ENCODE measurements at places on chromosomes 7 and 10. TPM values are rescaled to one million over a fixed set of nuclear protein-coding genes. Genes with fewer than 3 reads are reported as not detected.

Gene DPP6
- 37.4 TPM for total RNA-seq

GRCh38 chr10:3363311-3364045 lies 190.9 kb upstream of the PITRM1 start:
- no peak for DNase-seq
- no peaks in the 10 kb centered on the region for H3K36me3 ChIP-seq
- H3K27ac ChIP-seq: no peak overlapping the region
- no peaks in the 10 kb centered on the region for H3K4me1 ChIP-seq
- no peak overlapping the region for H3K4me3 ChIP-seq
- no peaks in the 10 kb centered on the region for H3K27me3 ChIP-seq

DNA sequence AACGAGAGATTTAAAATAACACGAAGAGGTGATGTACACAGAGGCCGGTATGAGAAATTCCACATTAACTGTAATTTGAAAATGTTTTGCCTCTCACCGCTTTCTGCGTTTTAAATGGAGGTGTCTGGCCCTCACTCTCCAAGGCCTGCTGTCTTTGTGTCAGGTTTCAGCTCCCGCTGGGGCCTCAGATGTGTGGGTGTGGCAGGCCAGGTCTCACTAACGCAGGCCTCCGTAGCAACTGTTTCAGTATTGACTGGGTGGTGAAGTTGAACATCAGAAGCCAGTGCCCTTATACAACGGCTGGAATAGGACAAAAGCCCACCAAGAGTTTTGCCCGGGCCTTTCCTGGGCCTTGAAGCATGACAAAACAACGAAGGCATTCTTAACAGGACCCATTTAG lies 303.1 kb downstream of the ADARB2 start:
- H3K27ac ChIP-seq: no peak overlapping the region
- H3K27me3 ChIP-seq: peaks cover 5% of the 10 kb centered on the region
- DNase-seq: no peak
- no peak overlapping the region for H3K4me3 ChIP-seq
- H3K4me1 ChIP-seq: no peaks in the 10 kb centered on the region

DNA sequence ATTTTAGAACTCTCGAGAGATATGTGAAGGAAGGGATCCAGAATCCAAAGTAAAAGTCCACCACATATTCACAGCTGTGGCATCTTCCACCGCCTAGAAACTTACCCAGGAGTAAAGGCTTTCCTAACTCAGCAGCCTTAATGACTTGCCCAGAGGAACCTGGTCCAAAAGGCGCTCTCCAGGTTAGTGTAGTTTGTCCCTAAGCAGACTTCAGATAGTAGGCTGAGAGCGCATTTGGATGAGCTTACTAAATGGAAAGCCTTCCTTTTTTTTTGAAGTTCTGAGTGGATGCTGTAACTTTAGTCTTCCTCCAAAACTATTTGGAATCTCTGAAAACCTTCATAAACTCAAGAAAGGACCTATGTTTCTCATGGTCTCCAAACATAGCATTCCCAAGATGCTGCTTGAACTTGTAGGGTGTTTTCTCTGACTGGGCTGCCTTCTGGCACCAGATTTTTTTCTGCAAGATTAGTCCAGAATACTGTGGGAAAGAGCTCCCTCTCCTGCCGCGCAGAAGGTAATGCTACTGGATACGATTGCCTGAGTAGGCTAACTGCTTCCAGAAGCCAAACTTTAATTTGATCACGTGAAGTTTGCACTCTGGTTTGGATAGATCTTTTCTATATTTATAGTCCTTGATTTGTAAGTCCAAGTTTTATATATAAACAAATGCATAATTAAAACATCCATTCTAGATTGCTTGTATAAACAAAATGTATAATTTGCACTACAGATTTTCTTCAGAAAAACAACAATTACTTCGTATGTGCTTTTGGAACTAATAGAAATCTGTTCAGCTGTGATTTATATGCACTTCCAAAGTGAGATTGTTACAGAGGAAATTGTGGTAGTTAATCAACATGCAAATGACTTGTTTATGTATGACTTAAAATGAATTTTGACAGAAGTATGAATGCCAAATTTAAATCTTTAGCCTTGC lies 19.6 kb upstream of the GPR37 start:
- no peak for DNase-seq
- H3K27ac ChIP-seq: no peak overlapping the region
- no peaks in the 10 kb centered on the region for H3K27me3 ChIP-seq
- H3K4me3 ChIP-seq: no peak overlapping the region

Gene GLI3
- 17.2 TPM for total RNA-seq

- H3K4me3 ChIP-seq: no peak overlapping the region
- no peak for DNase-seq
- no peaks in the 10 kb centered on the region for H3K27me3 ChIP-seq
Measured at GRCh38 chr7:50661345-50662040, 96.3 kb upstream of the DDC start.

- no peak overlapping the region for H3K4me3 ChIP-seq
- H3K27ac ChIP-seq: no peak overlapping the region
- no peaks in the 10 kb centered on the region for H3K27me3 ChIP-seq
- H3K4me1 ChIP-seq: peaks cover 11% of the 10 kb centered on the region
- DNase-seq: no peak
Measured at GRCh38 chr7:120964088-120964487, 13.5 kb downstream of the ING3 start.

Gene GARIN1A
- total RNA-seq: 2.2 TPM

GRCh38 chr7:70082099-70082611 lies 483.9 kb downstream of the AUTS2 start:
- no peak for DNase-seq
- no peak overlapping the region for H3K4me3 ChIP-seq
- no peak overlapping the region for H3K27ac ChIP-seq
- H3K27me3 ChIP-seq: no peaks in the 10 kb centered on the region
- H3K36me3 ChIP-seq: no peaks in the 10 kb centered on the region
- no peaks in the 10 kb centered on the region for H3K4me1 ChIP-seq

Gene NUTM2B
- 0.36 TPM for total RNA-seq

Gene ASAH2
- 2.0 TPM for total RNA-seq

Gene CALU
- total RNA-seq: 210 TPM

Gene GRID2IP
- not detected for total RNA-seq

DNA sequence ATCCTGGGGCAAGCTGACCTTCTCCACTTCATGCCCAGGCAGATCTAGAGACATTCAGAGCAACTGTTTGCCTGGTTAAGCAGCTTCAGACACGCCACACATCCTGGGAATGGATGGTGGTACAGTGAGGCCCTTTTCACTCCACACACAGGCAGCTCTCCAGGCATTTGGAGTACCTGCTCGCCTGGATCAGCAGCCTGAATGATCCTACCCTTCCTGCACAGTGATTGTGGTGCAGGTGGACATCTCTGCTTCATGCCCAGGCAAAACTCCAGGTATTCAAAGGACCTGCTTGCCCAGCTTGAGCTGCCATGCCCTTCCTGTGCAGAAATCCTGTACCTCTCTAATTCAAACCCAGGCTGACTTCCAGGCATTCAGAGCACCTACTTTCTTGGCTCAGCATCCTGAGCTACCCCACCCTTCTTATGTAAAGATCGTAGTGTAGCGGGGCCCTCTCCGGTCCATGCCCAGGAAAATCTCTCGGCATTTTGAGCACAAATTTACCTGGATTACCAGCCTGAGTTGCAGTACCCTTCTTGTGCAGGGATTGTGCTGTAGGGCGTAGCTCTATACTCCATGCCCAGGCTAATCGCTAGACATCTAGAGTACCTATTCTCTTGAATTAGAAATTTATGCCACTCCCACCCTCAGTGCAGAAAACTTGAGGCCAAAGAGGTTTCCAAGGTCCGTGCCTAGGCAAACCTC lies 972.8 kb downstream of the ANKRD7 start:
- no peaks in the 10 kb centered on the region for H3K27me3 ChIP-seq
- no peak overlapping the region for H3K4me3 ChIP-seq
- no peaks in the 10 kb centered on the region for H3K36me3 ChIP-seq
- no peaks in the 10 kb centered on the region for H3K4me1 ChIP-seq
- DNase-seq: no peak

- no peak for DNase-seq
- H3K4me3 ChIP-seq: no peak overlapping the region
- H3K27me3 ChIP-seq: no peaks in the 10 kb centered on the region
- peak overlapping the region; percentile 20 for H3K27ac ChIP-seq
- peaks cover 11% of the 10 kb centered on the region for H3K4me1 ChIP-seq
Measured at GRCh38 chr7:17663061-17663675, 277.1 kb downstream of the SNX13 start.

GRCh38 chr7:120799147-120799546 lies 58.8 kb downstream of the TSPAN12 start:
- no peaks in the 10 kb centered on the region for H3K36me3 ChIP-seq
- DNase-seq: no peak
- H3K4me1 ChIP-seq: no peaks in the 10 kb centered on the region
- no peak overlapping the region for H3K4me3 ChIP-seq

Gene SAP25
- total RNA-seq: not detected

- H3K36me3 ChIP-seq: no peaks in the 10 kb centered on the region
- no peak overlapping the region for H3K4me3 ChIP-seq
- no peak overlapping the region for H3K27ac ChIP-seq
Measured at GRCh38 chr7:94178230-94178629, 174.1 kb upstream of the BET1 start.

GRCh38 chr10:88505680-88506215 lies 77.4 kb downstream of the RNLS start:
- no peak for DNase-seq
- H3K27ac ChIP-seq: no peak overlapping the region
- H3K4me3 ChIP-seq: no peak overlapping the region
- H3K36me3 ChIP-seq: no peaks in the 10 kb centered on the region
- no peaks in the 10 kb centered on the region for H3K27me3 ChIP-seq

Gene SPDYE6
- not detected for total RNA-seq

Gene PHYHIPL
- total RNA-seq: 2.0 TPM

DNA sequence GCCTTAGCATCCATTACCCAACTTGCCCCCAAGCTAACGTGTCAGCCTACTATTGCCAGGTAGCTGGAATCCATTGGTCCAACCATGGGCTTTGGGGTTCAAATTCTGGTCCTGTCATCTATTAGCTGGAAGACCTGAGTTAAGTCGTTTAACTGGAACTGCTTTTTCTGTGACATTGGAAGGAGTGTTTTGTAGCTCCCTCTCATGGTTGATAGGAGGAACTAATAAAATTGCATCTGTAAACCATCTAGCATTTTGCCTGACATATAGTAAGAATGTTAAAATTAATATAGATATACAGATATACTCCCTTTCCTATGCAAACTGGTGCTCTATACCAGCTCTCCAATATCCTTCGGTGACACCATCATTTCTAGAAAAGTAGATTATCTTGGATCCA lies 23.8 kb upstream of the SLF2 start:
- H3K36me3 ChIP-seq: no peaks in the 10 kb centered on the region
- DNase-seq: no peak
- H3K27ac ChIP-seq: no peak overlapping the region
- H3K27me3 ChIP-seq: no peaks in the 10 kb centered on the region
- no peak overlapping the region for H3K4me3 ChIP-seq

DNA sequence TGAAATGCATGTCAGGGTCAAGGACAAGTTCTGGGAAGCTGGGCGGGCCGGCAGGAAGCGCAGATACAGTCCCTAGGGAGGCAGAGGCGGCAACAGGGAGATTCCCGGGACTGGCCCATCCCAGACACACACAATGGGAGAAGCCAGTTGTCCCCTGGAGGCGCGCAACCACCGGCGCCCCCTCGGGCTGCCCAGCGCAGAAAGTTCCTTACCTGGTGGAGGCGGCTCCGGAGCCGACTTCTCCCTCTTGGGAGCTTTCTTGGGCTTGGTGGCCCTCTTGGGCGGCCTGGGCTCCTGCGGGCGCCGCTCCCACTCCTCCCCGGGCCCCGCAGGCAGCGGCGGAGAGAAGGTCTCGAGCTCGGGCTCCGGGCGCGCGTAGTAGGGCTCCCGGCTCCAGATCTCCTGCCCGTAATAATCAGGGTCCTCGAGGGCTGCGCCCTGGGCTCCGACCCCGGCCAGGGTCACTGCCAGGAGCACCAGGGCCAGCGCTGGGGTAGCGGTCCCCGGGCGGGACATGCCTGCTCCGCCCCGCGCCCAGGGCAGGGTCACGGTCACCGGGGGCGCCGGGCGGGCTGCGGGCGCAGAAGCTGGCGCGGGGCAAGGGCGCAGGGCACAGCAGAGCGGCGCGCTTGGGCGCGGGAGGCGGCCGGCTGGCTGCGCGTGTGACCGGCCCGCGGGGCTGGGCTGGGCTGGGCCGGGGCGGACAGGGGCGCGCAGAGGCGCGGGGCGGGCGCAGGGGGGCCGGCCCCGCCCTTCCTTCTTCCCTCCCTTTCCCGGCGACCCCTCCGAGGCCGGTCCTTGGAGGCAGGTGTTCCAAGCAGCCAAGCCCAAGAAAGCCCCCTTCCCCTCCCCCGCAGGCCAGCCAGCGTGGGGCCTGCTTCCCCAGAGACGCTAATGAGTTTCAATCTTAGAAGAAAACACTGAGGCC lies at the start of gene CPXM2:
Gene CPXM2 (minus strand): TSS at position 664 of the 928 bp plus-strand sequence. CDS start 148 bp downstream, at position 516.
- H3K4me3 ChIP-seq: peak within 1 kb of the TSS; percentile 85
- peak within 1 kb of the TSS; percentile 99 for H3K27ac ChIP-seq
- DNase-seq: no peak
- H3K4me1 ChIP-seq: peaks cover 2% of the 10 kb centered on the region
- no peaks in the 10 kb centered on the region for H3K27me3 ChIP-seq
- no peaks in the 10 kb centered on the region for H3K36me3 ChIP-seq

Gene PRKG1
- 60.2 TPM for total RNA-seq

DNA sequence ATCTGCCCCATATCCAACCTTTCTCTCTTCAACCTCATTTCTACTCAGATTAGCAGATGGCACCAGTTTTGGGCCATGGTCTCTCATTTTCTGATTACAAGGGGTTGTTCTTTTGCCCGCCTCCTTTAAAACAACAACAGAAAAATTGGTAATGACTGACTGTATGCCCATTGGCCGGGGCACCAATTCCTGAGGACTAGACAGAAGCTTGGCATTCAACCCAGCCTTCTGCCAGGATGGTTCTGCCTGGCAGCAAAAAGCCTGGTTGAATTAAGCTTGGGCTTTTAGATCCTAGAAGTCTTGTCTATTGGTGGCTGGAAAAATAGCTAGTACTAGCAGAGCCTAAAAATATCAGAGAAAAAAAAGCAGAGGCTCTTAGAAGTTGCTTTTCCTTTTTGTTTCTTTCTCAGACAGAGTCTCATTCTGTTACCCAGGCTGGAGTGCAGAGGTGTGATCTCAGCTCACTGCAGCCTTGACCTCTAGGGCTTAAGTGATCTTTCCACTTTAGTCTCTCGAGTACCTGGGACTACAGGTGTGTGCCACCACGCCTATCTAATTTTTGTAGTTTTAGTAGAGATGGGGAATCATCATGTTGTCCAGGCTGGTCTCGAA lies 402.6 kb downstream of the AUTS2 start:
- H3K27me3 ChIP-seq: no peaks in the 10 kb centered on the region
- no peaks in the 10 kb centered on the region for H3K36me3 ChIP-seq
- H3K4me1 ChIP-seq: peaks cover 21% of the 10 kb centered on the region

DNA sequence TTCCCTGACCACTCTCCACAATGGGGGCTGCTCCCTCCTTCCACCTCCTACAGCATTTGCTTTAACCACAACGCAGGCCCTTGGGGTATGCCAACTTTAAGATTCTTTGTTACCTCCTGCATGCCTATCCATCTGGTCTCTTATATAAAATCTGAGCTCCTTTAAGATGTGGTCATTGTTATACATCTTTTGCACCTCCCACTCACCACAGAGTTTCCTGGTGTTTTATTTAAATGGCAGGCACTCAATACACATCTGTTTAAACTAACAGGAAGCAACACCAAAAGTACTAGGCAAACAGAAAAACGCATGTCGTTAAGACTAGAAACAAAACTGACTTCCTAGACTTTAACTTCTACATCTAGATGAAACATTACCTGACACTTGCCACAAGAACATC lies 36.3 kb downstream of the SLC25A13 start:
- H3K36me3 ChIP-seq: no peaks in the 10 kb centered on the region
- DNase-seq: no peak
- H3K27me3 ChIP-seq: no peaks in the 10 kb centered on the region
- H3K4me3 ChIP-seq: no peak overlapping the region

Gene CRHR2
- total RNA-seq: not detected

Gene BTBD16
- total RNA-seq: not detected

GRCh38 chr10:89479771-89480446 lies 55.5 kb downstream of the SLC16A12 start:
- DNase-seq: no peak
- no peaks in the 10 kb centered on the region for H3K36me3 ChIP-seq
- no peaks in the 10 kb centered on the region for H3K27me3 ChIP-seq
- H3K4me1 ChIP-seq: peaks cover 73% of the 10 kb centered on the region
- H3K4me3 ChIP-seq: no peak overlapping the region

All from sigmoid colon (tissue), 7 donors.